ENCODE measurements at places on chromosomes 7 and 10.

DNA sequence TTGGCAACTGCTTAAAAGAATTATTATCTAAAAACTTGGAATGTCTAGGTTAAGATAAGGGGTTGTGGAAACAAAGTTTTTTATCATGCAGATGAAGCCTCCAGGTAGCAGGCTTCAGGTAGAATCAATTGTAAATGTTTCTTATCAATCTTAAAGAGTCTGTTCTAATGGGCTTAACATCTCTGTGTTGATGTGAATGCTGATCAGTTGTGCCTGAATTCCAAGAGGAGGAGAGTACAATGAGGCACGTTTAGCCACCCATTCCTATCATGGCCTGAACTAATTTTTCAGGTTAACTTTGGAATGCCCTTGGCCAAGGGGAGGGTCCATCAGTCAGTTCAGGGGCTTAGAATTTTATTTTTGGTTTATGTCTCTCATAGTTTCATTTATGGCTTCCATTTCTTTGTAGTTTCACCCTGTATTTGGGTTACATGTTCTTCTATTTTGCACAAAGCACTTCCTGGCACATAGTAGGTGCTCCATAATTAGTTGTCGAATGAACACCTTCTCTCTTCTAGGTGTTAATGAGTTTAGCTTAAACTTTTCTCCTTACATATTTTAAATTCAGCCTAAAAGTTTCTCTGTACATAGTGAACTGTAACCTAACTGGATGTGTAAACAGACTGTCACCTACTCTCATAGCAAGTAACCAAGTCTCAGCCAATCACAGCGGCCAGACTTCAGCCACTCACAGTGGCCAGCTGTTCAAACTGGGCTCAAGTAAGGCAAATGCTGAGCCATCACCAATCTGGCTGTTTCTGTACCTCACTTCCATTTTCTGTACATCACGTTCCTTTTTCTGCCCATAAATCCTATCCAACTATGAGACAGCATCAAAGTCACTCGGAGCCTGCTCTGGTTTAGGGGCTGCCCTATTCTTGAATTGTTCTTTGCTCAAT, 34.7 kb downstream of the ALOX5 start:
- no peak for DNase-seq

DNA sequence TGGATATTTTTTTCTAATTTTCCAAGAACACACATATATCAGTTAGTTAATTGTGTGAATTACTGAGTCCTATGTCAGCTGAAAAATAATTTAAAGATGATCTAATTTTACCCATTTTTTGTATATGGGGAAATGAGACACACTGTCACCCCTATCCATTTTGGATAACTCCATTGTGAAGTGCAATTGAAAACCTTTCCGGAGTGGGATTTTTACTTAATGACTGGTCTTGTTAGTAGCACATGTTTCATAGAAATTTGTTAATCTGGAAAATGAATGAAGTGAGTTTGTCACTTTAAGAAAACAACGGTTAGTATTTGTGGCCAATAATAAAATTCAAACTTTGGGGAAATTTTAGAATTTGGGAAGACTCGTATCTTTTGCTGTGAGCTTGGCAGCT, 2.0 kb downstream of the GARS1 start:
- peak; percentile 12 for DNase-seq

GRCh38 chr10:33111488-33112051, 153.5 kb upstream of the ITGB1 start:
- DNase-seq = no peak

GRCh38 chr10:60305380-60305892, 84.2 kb downstream of the ANK3 start:
- DNase-seq = peak; percentile 41

GRCh38 chr10:92916433-92916832, 68.1 kb downstream of the EXOC6 start:
- DNase-seq = no peak

DNA sequence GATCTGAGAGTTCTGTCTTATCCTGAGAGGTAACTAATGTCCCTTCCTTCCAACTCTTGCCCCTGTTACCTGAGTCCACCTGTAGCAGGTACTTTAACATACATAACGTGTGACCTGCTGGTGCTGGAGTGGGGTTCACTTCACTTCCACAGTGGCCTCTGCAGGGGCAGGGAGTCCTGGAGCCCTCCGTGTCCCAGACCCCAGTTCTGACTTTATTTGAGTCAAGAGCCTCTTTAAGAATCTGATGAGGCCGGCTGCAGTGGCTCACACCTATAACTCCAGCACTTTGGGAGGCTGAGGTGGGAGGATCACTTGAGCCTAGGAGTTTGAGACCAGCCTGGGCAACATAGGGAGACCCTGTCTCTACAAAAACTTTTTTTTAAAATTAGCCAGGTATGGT, 117.0 kb upstream of the RET start:
- DNase-seq = no peak

GRCh38 chr10:17051851-17052250, 77.8 kb downstream of the CUBN start:
- DNase-seq = no peak

GRCh38 chr7:110386006-110386405, 704.9 kb upstream of the LRRN3 start:
- peak; percentile 27 for DNase-seq

- DNase-seq = no peak
Measured at GRCh38 chr10:116990276-116990800, 14.6 kb downstream of the SHTN1 start.

DNA sequence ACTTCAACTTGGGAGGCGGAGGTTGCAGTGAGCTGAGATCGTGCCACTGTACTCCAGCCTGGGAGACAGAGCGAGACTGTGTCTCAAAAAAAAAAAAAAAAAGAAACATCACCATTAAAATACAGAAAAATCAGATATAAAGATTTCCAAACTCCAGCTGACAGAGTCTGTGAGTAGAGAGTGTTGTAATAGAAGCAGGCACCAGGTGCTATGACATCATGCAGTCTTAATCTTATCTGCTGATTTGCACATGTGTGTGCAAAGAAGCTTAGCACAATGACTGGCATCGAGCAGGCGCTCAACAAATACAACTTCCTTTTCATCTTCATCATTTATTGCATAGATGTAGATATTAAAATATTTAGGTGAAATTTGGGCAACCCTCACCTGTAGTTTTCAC, 92.2 kb downstream of the PRKCQ start:
- DNase-seq = no peak

DNA sequence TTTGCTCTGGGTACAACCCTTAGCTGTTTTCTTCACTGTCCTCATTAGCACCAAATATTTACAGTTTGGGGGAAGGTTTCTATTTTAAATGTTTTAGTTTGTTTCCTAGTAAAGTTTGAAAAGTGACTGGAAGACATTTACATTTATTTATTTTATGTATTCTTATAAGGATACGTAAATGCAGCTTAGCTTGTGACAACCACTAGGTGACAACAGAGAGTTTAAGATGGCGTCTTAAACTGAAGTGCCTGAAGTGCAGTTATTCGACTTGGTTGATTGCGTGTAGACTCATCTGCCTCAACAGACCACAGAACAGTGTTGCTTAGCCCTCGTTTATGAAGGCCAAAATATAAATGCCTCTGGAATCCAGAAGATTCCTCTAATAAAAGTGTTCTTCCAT, 378.2 kb upstream of the MYO3A start:
- peak; percentile 9 for DNase-seq

DNA sequence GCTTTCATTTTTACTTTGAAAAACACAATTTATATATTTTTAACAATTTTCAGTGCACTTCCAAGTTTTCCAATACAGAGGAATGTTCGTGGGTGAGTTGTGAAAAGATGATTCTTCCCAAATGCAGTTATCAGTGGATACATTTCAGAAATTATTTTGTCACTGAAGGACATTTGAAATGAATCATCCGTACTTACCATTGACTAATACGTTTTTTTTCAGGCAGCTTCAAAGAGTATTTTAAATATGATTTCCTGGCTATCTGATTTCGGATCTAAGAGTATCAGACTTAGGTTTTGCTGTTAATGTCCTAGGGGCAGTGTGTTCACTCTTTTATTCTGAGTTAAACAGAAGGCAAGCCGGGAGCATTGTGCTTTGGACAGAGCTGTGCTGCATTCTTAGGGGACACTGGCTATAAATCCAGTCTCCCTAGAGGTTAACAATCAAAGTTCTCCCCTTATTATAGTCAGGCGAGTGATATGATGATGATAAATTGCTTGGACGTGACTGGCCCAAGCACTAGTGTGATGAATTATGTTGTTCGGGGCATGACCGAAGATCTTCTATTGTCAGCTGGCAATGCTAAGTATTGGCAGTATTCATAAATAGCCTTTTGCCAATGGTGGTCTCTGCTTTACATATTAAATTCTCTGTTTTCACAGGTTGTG, 4.5 kb downstream of the PTER start:
- no peak for DNase-seq

DNA sequence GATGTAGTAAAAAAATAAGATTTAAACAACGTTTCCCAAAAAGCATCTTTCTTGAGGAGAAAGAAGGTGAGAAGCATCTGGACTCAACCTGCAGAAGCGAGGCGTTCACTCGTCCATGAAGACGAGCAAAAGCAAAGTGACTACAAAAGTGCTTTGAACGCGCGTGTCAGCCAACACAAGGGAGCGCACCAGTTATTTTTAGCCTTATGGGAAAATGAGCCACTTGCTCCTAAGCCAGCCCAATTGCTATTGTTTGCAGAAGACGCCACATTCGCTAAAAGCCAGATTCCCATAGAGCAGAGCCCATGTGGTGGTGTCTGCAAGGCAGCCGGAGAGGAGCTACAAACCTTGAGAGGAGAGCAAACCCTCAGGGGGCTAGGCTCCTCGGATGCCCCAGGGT, 122.5 kb downstream of the FAM53B start:
- no peak for DNase-seq

- DNase-seq = peak; percentile 92
Measured at GRCh38 chr10:46525177-46525823, 31.2 kb downstream of the GPRIN2 start.

DNA sequence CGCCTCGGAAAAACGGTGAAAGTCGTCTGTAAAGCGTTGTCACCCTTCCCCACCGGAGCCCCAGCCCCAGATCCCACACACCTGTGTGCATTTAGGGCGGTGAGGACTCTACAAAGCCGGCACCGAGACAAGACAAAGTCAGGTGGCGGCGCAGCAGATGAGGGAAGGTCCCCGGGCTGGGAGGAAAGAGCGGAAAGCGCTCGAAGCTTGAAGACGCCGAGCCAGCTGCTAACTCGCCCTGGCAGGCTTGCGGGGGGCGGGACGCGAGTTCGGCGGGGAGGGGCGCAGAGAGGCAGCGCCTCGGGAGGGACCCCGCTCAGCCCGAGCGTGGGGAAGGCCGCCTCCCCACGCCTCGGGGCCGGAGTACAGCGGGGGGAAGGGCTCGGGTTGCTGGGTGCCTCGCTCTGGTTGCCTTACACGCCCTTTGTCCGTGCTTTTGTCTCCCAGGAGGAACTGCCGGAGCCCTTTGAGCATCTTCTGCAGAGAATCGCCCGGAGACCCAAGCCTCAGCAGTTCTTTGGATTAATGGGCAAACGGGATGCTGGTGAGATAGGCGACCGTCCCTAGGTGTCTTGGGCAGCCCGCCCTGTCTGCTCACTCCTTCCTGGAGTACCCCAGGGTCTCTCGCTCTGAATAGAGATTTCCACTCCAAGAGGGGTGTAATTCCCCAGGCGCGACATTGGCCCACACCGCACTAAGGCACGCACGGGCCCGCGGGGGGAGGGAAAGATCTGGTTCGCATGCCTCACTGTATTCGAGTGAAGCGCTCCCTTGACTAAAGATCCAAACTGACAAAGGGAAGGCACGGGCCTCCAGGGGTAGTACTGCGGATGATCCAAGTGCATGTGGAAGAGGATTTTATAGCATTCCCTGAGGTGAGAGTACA, 1.6 kb downstream of the TAC1 start:
- DNase-seq = no peak

GRCh38 chr10:118036281-118036875, 10.4 kb downstream of the RAB11FIP2 start:
- DNase-seq = no peak

- no peak for DNase-seq
Measured at GRCh38 chr10:58281092-58281752, 12.3 kb downstream of the CISD1 start.

DNA sequence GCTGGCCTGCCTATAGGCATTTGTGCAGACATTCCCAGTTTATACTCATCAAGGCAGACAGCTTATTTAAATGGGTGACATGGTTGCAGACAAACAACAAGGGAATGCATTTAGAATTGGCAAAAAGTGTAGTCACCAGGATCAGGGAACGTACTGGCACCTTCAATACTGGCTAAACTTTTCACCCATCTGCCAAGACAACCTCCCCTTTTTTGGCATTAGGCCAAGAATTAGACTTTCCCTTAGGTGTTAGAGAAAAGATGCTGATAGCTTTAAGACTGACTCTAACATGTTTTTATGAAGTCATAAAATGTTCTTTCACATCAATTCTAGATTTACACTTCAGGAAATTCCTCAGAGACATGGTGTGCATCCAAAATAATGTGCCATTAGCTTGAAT, 365.9 kb downstream of the PHTF2 start:
- no peak for DNase-seq

- DNase-seq = no peak
Measured at GRCh38 chr10:35372329-35372728, 36.0 kb downstream of the CCNY start.

DNA sequence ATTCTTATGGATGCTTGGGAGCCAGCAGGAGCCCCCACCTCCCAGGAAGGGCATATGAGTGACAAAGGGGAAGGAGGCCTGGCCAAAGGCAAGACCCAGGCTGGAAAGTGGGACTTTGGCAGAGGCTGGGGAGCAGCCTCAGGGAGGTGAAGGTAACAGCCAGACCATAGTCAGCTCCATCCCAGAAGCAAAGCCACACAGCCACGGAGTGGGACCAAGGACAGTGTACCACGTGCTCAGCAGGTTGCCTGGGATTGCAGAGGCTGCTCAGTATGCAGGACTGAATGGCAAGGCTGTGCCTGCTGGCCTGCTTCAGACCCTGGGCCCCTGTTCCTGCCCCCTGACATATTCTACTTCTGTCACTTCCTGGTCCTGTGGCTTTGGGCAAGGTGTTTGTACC, 17.6 kb upstream of the GPR26 start:
- DNase-seq = no peak

DNA sequence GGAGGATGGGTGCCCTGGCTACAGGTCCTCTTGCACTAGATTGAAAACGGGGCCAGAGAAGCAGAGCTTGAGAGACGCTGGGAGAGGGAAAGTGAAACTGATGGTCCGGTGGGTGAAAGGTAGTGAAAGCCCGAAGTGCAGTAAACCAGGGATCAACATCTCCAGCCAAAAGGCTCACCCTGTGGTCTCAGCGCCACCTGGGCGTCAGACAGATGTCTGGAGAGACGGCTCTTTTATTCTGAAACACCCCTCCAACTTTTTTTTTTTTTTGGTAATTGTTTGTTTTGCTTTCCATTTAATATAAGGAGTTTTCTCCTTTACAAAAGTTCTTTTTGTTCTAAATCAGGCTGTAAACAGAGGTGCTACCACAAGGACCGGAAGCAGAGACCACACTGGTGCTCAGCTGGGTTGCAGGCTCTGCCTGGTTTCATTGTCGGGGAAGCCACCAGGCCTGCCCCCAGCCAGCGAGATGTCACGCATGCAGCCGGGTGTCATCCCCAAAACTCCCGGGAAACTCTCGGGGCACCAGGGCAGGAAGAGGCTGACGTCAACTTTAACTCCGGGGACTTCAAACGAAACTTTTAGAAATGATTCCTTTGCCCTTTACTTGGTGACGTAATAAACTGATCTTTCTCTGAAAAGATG, 11.2 kb downstream of the IL2RA start:
- peak; percentile 80 for DNase-seq

- DNase-seq = no peak
Measured at GRCh38 chr10:124734311-124735166, 9.6 kb downstream of the FAM53B start.

- DNase-seq = no peak
Measured at GRCh38 chr7:91083855-91084644, 180.2 kb upstream of the FZD1 start.

- DNase-seq = no peak
Measured at GRCh38 chr7:2928613-2929311, 84.7 kb upstream of the GNA12 start.

GRCh38 chr7:29956487-29956836, 33.1 kb downstream of the SCRN1 start:
- no peak for DNase-seq

Measured in A172 (cell line).